ENCODE measurements at places on chromosomes 11 and 22.

DNA sequence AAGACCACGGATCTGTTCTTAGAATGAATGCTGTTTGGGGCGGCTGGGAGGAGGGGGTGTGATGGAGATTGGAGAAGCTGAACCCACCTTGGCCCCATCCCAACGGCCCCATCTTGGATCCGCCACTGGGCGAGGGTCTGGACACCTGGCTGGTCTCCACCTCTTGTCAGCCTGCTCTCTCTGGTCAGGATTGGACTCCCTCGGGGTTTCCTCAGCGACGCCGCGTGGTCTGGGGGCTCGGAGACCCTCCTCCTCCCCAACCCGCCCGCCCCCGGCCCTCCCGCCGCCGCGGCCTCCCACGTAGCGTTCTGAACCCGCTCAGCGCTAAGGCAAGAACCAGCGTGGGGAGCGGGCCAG, 4.3 kb upstream of the FLI1 start:
- DNase-seq = no peak

GRCh38 chr22:17167486-17167885, 8.4 kb upstream of the HDHD5 start:
- DNase-seq = no peak

DNA sequence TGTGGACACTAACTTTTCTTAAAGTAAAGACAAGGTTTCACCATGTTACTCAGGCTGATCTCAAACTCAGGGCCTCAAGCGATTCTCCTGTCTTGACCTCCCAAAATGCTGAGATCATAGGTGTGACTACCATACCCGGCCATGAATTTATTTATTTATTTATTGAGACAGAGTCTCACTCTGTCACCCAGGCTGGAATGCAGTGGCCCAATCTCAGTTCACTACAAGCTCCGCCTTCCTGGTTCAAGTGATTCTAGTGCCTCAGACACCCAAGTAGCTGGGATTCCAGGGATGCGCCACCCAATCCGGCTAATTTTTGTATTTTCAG, 29.7 kb upstream of the PCF11 start:
- no peak for DNase-seq

DNA sequence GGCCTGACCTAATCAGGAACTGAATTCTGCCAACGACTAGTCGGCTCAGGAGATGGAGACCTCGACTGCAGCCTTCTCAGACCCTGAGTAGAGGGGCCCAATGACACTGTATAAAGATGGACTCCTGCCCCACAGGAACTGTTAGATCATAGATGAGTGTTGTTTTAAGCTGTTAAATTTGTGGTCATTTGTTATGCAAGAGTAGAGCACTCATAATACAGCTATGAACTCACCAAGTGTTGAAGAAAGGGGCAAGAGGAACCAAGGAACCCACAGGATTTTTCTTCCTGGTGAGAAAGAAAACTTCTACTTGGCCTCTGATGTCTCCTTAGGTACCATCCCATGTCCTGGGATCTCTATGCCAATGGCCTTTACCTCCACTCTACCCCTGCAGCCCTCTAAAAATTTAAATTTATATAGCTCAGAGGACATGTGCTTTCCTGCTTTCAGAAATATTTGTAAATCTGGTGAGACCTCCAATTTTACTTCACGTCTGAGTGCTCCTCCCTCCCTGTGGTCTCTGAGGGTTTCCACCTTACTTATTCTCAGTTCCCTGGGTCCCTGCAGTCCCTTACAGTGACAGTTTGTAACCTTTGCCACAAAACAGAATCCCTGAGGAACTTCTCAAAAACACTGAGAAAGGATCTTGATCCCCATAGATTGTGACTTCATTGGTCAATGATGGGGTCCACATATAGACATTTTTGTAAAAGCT, 256.3 kb upstream of the ARHGAP20 start:
- no peak for DNase-seq

GRCh38 chr11:726278-727220, 20.5 kb downstream of the EPS8L2 start:
- DNase-seq = no peak

GRCh38 chr11:61131186-61131585, 28.9 kb downstream of the CD5 start:
- no peak for DNase-seq

DNA sequence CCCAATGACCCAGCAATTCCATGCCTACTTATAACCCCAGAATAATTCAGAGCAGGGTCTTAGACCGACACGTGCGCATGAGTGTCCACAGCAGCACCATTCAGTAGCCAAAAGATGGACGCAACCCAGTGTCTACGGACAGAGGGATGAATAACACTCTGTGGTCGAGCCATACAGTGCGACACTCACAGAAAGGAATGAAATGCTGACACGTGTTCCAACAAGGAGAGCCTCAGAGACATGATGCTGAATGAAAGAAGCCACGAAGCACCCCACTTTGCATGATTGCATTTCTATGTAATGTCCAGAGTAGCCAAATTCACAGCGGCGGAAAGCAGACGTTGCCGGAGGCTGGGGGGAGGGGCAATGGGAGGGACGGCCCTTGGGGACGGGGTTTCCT, 134.4 kb downstream of the CTTN start:
- DNase-seq = no peak

GRCh38 chr22:43891360-43892182, at the start of gene PNPLA5:
TSS of gene PNPLA5 (minus strand) at chr22:43892013. CDS start at chr22:43891880, 133 bp downstream.
- DNase-seq = no peak
